Activated T-helper 2 cell treated with anti-CD3 and anti-CD28 coated beads, Interferon-gamma antibody, Interleukin-2, Interleukin-4, amounts not matched to agents 10 μg/mL and 5 μg/mL and 100 μg/mL, durations not matched to agents 14 hours and 24 hours and 36 hours (primary cell): ENCODE measurements at places on chromosomes 11 and 22. TPM values are rescaled to one million over a fixed set of nuclear protein-coding genes. Genes with fewer than 3 reads are reported as not detected.

The LGALS1 gene
- total RNA-seq: 892 and 921 TPM in 2 replicates

The PRDX5 gene
- 112 and 118 TPM in 2 replicates for total RNA-seq

The SEPTIN5 gene
- total RNA-seq: 0.71 and 1.5 TPM in 2 replicates

The SLC43A3 gene
- total RNA-seq: 174 and 189 TPM in 2 replicates

The CDC42EP2 gene
- 3.4 and 5.1 TPM in 2 replicates for total RNA-seq

The SLC5A4 gene
- not detected in 2 replicates for total RNA-seq

The SLCO2B1 gene
- total RNA-seq: not detected in 2 replicates

The STT3A gene
- total RNA-seq: 187 and 198 TPM in 2 replicates

The MS4A7 gene
- total RNA-seq: not detected in 2 replicates

GRCh38 chr11:94201004-94201465, 72.4 kb downstream of the PANX1 start:
- no peaks in the 10 kb centered on the region for H3K36me3 ChIP-seq
- no peaks in the 10 kb centered on the region for H3K27me3 ChIP-seq
- no peak for DNase-seq
- no peak overlapping the region for H3K27ac ChIP-seq
- H3K4me3 ChIP-seq: no peak overlapping the region

- no peaks in the 10 kb centered on the region for H3K27me3 ChIP-seq
- peaks cover 21% of the 10 kb centered on the region for H3K4me1 ChIP-seq
- H3K36me3 ChIP-seq: peaks cover 18% of the 10 kb centered on the region
- H3K4me3 ChIP-seq: no peak overlapping the region
- peak; percentile 48 for DNase-seq
- H3K27ac ChIP-seq: no peak overlapping the region
Observed at GRCh38 chr22:38214302-38215056, 12.7 kb downstream of the MAFF start.

DNA sequence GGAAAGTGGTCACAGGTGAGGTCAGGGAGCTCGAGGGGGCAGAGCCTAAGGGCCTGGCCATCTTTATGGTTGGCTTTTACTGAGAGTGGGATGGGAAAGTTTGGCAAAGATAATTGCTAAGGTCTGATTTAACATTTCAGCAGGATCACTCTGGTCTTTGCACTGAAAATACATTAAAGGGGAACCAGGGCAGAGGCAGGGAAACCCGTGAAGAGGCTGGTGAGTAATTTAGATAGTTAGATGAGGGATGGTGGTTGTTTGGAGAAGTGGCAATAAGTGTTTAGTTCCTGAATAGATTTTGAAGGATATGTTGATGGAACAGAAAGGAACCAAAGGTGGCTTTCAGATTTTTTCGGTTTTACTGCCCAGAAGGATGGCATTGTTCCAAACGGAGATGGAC, 50.8 kb downstream of the SCN3B start:
- H3K4me3 ChIP-seq: no peak overlapping the region
- peaks cover 5% of the 10 kb centered on the region for H3K4me1 ChIP-seq

GRCh38 chr11:65427691-65428577, 5.3 kb downstream of the NEAT1 start:
- no peak for DNase-seq
- peak overlapping the region; percentile 98 for H3K4me3 ChIP-seq
- H3K4me1 ChIP-seq: peaks cover 63% of the 10 kb centered on the region
- peak overlapping the region; percentile 98 for H3K27ac ChIP-seq

- no peak overlapping the region for H3K27ac ChIP-seq
- no peak overlapping the region for H3K4me3 ChIP-seq
- H3K27me3 ChIP-seq: peaks cover 6% of the 10 kb centered on the region
- H3K36me3 ChIP-seq: no peaks in the 10 kb centered on the region
- DNase-seq: no peak
Observed at GRCh38 chr11:7533199-7534041, 19.6 kb downstream of the PPFIBP2 start.

DNA sequence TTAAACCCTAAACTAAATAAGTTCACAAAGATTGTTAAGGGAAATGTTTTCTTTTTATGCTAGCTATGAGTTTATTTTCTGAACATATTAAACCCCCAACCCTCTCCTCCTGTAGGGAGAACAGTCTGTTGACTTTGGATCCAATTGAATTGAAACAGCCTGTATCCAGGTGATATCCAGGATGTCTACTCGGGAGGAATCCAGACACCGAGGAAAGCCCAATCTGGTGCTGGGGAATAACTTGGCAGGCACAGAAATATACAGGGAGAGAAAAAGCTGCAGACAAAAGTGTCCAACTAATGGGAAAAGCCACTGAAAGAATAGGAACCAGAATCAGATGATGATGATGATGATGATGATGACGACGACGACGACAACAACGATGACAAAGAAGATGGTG, 93.9 kb upstream of the API5 start:
- no peaks in the 10 kb centered on the region for H3K27me3 ChIP-seq
- H3K36me3 ChIP-seq: no peaks in the 10 kb centered on the region
- no peak overlapping the region for H3K4me3 ChIP-seq
- no peak for DNase-seq
- no peaks in the 10 kb centered on the region for H3K4me1 ChIP-seq

DNA sequence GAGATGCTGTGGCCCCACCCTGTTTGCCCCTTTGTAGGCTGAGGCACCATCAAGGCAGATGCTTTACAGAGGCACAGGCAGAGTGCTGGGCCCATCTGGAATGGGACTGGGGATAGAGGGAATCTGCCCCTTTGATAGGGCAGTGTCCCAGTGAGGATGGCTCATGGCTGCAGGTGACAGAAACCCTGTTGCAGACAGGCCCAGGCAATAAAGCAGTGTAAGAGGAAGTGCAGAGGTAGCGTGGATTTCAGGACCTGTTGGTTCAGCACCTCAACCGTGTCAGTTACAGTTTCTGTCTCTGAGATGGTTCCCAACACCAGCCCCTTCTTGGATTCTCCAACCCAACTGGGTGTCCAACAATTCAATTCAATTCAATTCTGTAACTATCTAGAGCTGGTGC, 25.1 kb downstream of the PRDM11 start:
- H3K4me1 ChIP-seq: peaks cover 9% of the 10 kb centered on the region
- peaks cover 17% of the 10 kb centered on the region for H3K27me3 ChIP-seq
- no peak overlapping the region for H3K27ac ChIP-seq
- no peak for DNase-seq

DNA sequence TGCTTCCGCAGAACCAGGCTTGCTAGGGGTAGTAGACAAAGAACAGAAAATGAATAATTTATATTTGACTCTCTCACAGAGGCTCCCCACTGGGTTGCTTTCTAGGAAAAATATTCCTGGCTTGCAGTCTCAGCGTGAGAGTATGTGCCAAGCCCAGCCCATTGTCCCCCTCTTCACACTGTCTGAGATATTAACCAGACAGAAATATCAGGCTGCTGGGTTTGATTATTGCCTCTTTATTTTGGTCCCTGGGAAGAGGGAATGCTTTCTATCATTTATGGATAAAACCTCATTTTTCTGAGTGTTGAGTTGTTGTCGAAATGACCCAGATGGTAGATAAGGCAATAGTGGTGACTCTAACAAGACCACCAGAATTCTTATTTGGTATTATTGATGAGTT, 367.9 kb downstream of the METTL15 start:
- no peaks in the 10 kb centered on the region for H3K27me3 ChIP-seq
- no peak for DNase-seq
- no peak overlapping the region for H3K27ac ChIP-seq
- H3K4me3 ChIP-seq: no peak overlapping the region

DNA sequence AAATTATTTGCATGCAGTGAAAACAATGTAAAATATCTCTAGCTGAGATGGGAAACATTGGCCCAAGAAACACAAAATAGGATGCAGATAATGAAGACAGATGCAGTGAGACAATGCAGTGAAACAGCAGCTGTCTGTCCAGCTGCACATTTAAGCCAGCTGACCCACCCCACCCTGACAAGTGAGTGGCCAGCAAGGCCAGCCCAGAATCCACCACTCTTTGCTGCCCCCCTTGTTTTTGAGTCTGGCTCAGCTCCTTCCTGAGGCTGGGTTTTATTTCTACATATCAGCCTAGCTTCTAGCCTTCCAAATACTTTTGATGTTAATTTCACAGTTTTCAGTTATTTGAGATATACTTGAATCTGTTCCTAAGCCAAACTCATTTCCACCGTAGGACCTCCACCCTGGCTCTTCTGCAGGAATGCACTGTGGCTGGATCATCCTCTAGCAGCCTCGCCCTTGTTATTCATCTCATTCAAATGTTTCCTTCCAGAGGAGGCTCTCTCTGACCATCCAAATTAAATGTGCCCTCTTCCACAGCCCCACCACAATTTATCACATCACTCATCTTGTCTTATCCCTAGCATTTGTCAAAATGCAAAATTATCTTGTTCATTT, 154.1 kb upstream of the POU2AF2 start:
- peaks cover 26% of the 10 kb centered on the region for H3K27me3 ChIP-seq
- peaks cover 3% of the 10 kb centered on the region for H3K4me1 ChIP-seq
- DNase-seq: no peak
- no peak overlapping the region for H3K27ac ChIP-seq
- no peaks in the 10 kb centered on the region for H3K36me3 ChIP-seq

GRCh38 chr22:40965936-40966725, 15.0 kb downstream of the RBX1 start:
- no peak for DNase-seq
- no peaks in the 10 kb centered on the region for H3K27me3 ChIP-seq
- peaks cover 64% of the 10 kb centered on the region for H3K36me3 ChIP-seq
- H3K4me1 ChIP-seq: peaks cover 21% of the 10 kb centered on the region
- H3K27ac ChIP-seq: peak overlapping the region; percentile 24

DNA sequence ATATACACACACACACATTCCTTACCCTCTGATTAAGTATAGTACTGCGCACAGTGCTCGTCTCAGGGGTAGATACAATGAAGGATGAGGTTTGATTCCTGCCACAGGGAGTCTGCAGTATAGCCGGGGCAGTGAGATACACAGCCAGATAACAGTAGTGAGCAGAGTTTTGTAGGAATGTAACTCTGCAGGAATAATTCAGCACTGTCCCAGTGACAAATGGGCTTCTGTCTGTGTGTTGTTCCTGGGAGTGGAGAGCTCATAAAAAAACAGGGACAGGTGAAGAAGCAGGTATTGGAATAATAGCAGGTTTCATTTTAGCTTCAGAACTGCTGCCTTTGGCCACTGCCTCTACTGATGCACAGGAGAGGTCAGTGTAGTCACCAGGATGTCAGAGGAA, 85.3 kb upstream of the OR9Q1 start:
- DNase-seq: no peak
- H3K4me3 ChIP-seq: no peak overlapping the region
- no peaks in the 10 kb centered on the region for H3K4me1 ChIP-seq

- no peak overlapping the region for H3K4me3 ChIP-seq
- DNase-seq: no peak
- H3K27me3 ChIP-seq: no peaks in the 10 kb centered on the region
- no peaks in the 10 kb centered on the region for H3K36me3 ChIP-seq
Observed at GRCh38 chr11:131350872-131351271, 19.5 kb upstream of the NTM start.

DNA sequence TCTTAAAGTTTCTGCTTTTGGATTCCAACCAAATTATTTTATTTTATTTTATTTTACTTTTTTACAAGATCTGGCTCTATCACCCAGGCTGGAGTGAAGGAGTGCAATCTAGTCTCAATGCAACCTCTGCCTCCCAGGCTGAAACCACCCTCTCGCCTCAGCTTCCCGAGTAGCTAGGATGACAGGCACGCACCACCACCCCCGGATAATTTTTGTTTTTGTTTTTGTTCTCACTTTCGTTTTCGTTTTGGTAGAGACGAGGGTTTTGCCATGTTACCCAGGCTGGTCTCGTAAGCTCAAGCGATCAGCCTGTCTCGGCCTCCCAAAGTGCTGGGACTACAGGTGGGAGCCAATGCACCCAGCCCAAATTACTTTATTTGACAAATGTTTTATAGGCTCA, 219.8 kb downstream of the ETS1 start:
- H3K27ac ChIP-seq: no peak overlapping the region
- H3K4me1 ChIP-seq: peaks cover 7% of the 10 kb centered on the region
- no peak for DNase-seq
- H3K36me3 ChIP-seq: no peaks in the 10 kb centered on the region
- peaks cover 7% of the 10 kb centered on the region for H3K27me3 ChIP-seq
